ENCODE measurements at places on chromosomes 4 and X. TPM values are rescaled to one million over a fixed set of nuclear protein-coding genes. Genes with fewer than 3 reads are reported as not detected.
A peak's percentile ranks its signal among the peaks of the same experiment; 100 is the strongest.

The RHOH gene
- total RNA-seq, result not detected

The POF1B gene
- total RNA-seq, result not detected

The SMR3B gene
- total RNA-seq, result not detected

The PASD1 gene
- total RNA-seq, result not detected

The DCUN1D4 gene
- 37.8 TPM for total RNA-seq

DNA sequence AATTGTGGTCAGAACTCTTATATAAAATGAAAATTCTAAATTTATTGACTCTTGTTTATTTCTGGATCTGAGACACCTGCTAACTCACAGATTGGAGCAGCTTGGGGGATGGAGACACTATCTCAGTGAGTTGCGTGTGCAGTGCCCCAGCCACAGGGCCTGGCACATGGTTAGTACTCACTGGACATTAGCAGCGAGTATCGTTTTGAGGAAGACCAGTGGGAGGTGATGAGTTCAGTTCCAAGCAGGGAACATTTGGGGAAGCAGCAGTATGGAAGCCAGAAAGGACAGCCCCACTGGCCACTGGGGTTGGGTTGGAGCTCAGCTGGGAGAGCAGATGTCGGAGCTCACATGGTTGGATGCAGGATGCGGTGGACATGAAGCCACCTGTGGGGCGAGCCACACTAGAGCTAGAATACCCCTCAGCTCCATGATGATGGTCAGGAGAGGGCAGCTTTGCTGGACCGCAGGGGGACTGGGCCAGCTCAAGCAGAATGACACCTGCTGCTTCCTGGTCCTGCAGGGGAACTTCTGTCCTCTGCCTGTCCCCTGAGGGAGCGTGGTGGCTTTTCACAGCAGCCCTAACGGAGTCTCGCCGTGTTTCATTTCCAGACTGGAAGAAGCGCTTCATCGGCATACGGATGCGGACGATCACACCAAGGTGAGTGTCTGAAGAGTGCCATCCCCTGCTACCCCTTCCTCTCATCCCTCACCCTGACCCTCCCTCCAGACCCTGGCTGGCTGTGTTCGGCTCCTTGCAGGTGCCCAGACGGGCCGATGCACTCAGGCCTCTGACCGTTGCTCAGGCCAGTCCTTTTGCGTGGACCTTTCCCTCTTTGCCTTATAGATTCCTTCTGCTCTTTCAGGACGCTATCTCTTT is 32.5 kb downstream of the HTRA3 start:
- DNase-seq, result no peak

GRCh38 chr4:151569650-151570049 is 160.7 kb downstream of the FHIP1A start:
- no peak for DNase-seq

DNA sequence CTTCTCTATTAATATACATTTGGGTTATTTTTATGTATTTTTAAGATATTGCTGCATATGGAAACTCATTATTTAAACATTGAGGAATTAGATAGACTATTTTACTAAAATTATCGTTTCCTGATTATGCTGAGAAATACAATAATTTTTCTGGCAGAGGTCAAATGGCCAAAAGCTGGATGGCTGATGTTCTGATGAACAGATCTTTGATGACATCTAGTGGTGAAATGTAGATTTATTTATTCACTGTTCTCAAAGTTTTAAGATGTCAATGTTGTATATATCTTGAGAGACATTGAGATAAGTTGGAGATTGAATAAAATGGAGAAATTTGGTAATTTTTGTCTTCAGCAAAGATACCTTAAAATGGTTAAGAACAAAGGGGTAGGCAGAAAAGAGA is 96.2 kb downstream of the UGT8 start:
- DNase-seq, result peak; percentile 28

DNA sequence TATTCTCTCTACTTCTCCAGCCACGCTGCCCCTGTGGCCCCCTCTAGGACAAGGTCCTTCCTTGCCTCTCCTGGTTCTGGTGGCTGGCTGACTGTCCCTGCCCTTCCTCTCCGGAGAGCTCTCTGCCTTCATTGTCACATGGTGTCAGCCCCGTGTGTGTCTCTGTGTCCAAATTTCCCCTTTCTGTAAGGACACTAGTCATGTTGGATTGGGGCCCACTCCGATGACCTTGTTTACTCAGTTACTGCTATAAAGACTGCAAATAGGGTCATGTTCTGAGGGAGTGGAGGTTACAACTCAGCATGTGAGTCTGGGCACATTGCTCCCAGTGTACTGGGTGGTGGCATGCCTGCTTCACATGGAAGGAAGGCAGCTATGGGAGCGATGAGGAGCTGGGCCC is 129.5 kb upstream of the PSAPL1 start:
- DNase-seq, result no peak

GRCh38 chrX:30635630-30636029 is 17.6 kb upstream of the GK start:
- peak; percentile 32 for DNase-seq

GRCh38 chrX:102606115-102606514 is 6.8 kb downstream of the ARMCX5 start:
- no peak for DNase-seq

DNA sequence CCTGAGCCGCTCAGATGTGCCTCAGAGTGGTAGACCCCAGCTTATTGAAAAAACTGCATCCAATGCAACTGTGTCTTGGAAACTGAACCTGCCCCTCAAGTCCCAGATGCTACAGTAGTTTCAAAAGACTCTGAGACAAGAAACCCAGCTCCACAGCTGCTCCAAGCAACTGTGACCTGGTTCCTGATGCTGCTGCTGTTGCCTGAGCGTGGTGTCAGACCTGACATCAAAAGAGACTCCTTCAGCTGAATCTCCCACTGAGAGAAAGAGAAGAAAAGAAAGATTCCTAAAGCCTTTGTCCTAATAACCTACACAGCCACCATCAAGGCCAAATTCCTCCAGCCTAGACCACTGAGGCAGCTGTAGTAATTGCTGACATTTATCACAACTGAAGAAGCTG is 630.1 kb downstream of the STIM2 start:
- no peak for DNase-seq

DNA sequence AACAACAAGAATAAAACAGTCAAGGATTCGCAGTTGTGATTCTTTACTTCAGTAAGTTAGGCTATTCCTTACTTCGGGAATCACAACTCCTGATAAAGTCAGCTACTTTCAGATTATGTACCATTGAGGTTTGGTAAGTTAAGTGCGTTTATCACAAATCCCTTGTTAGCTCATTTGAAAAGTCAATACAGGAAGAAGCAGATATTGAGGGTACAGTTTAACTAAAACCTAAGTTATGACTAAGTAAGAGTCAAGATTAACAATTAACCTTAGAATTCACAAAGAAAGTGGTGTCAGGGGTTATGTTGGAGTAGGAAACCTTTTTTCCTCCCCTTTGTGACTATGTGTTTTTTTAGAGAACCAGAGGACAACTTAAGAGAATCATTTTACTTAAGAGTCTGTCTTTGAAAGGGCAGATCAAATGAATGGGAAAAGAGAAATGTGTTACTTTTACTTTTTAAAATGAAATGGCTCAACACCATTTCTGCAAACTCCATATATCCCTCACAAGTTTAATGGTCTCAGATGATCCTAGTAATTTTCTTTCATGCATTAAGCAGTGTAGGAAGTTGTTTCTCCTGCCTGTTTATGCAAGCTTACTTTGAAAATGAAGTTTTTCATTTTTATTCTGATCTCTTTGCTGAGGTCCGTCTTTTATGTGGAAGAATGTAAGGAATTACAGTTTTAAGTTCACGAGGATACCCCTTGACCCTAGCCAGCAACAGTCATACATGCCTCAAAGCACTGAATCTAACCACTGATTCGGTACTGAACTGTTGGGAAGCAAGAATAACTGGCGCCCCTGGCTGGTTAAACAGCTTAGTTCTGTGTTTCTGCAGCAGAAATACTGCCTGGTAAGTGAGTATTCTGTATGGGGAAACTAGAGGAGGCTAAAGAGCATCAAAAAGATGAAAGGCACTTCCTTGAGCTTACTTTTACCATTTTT is 211.7 kb downstream of the SLC4A4 start:
- DNase-seq, result peak; percentile 84

DNA sequence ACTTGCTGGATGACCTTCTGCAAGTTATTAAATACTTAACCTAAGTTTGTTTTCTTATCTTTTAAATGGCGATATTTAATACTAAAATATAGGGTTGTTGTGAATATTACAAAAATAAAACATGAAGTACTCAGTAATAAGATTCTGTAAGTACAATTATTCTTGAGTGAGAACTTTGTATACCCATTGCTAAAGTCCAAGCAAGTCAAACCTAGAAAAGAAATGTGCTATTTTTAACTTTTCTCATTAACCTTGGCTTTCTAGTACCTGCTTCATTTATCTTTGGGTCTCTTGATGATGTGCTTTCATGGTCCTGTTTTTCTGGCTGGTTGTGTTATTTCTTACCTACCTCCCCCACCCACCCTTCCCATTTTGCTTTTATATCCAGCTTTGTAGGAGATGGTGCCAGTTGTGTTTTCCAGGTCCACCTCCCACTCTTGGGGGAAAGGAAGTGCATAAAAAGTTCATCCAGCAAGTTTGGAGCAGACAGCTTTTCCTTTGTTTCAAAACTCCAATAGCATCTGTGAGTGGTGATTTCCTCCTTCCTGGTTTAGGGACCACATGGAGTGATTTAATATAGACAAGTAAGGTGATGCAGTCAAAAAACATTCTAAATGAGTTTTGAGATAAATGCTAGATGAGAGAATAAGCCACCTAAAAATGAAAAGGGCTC is 7.5 kb upstream of the CXCL8 start:
- DNase-seq, result no peak

GRCh38 chr4:124449881-124450280 is 262.7 kb downstream of the ANKRD50 start:
- DNase-seq, result no peak

GRCh38 chrX:71217298-71217697 is 5.7 kb upstream of the GJB1 start:
- no peak for DNase-seq

DNA sequence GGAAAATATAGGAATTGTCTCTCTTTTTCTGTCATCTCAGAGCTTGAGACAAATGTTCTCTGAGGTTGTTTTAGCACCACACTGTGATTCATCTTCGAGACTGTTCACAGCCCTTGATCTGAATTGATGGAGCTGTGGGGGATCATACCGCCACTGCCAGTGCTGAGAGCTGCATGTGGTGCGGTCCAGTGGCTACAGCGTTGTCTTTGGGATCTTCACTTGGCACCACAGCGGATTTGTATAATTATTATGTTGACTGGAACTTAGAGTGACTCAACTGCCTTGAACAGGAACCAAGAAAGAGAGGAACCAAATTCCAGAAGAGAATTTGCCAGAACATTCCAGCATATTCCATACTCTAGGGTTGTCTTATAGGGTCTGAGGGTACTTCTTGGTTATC is 29.1 kb downstream of the TBL1X start:
- DNase-seq, result no peak

DNA sequence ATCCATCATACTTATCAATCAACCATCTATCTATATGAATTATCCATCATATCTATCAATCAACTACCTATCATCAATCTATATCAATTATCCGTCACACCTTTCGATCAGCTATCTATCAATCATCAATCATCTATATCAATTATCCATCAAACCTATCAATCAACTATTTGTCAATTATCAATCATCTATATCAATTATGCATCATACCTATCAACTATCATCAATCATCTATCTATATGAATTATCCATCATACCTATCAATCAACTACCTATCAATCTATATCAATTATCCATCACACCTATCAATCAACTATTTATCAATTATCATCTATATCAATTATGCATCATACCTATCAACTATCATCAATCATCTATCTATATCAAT is 70.6 kb upstream of the PPP2R3B start:
- no peak for DNase-seq

DNA sequence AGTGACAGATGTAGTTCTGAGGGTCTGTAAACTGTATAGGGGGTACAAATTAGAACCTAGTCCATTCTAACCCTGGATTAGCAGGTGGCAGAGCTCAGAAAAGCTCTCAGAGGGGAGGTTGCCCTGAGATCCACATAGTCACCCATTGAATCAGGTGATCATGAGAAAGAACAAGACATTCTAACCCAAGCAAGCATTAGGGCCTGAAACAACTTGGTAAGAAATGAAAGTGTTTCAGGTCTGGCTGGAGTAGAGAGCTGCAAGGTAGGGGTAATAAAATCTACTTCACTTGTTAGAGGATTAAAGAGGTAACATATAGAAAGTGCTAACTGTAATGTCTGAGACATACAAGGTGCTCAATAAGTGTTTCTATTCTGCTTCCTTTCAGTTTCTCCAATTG is 8.8 kb upstream of the BMP2K start:
- no peak for DNase-seq

GRCh38 chr4:183272384-183272783 is 47.7 kb downstream of the CLDN22 start:
- DNase-seq, result no peak

DNA sequence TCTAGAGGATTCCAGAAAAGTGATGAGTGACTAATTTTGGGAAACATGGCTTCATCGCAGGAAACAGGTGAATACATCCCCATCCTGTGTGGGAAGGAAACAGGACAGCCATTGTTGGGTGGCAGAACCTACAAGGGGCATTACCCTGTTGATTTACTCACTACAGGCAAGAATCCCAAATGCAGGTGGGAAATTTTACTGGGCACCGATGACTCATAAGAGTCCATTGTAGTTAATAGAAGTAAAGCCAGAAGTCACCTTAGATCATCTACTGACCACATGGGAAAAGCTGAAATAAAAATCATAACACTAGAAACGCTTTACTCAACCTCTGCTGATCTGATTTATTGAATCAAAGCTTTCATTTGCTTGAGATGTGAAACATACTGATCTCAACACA is 136.4 kb downstream of the TRIML1 start:
- no peak for DNase-seq

DNA sequence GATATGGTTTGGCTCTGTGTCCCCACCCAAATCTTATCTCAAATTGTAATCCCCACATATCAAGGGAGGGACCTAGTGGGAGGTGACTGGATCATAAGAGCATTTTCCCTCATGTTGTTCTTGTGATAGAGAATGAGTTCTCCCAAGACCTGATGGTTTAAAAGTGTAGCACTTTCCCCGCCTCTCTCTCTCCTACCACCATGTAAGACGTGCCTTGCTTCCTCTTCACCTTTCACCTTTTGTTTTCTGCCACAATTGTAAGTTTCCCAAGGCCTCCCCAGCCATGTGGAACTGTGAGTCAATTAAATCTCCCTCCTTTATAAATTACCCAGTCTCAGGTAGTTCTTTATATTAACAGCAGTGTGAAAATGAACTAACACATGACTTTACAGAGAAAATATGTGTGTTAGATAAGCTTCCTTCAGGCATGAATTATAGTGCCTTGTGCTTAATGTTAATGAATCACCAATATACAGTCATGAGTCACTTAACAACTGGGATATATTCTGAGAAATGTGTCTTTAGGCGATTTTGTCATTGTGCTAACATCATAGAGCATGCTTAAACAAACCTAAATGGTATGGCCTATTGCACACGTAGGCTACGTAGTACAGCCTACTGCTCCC is 37.9 kb downstream of the PDGFC start:
- DNase-seq, result peak; percentile 95
